ENCODE measurements at places on chromosomes 6 and 20. TPM values are rescaled to one million over a fixed set of nuclear protein-coding genes. Genes with fewer than 3 reads are reported as not detected.

The SPEF1 gene
- total RNA-seq: 0.34 TPM

The KHDRBS2 gene
- total RNA-seq: 14.0 TPM

The PRPH2 gene
- 0.06 TPM for total RNA-seq

The SLC4A11 gene
- total RNA-seq: 0.95 TPM

The CST9L gene
- total RNA-seq: not detected

The C20orf204 gene
- total RNA-seq: 0.04 TPM

The ADGB gene
- not detected for total RNA-seq

The BRPF3 gene
- 25.6 TPM for total RNA-seq

The ANKRD66 gene
- total RNA-seq: not detected

The TPD52L1 gene
- 2.7 TPM for total RNA-seq

The HTR1E gene
- total RNA-seq: not detected

The SLCO4A1 gene
- total RNA-seq: 0.88 TPM

The MAS1L gene
- total RNA-seq: not detected

The SLC22A2 gene
- total RNA-seq: not detected

The FAM217A gene
- total RNA-seq: not detected

The SLC35F1 gene
- total RNA-seq: 17.7 TPM

The C4A gene
- total RNA-seq: 1.7 TPM

The TINAG gene
- not detected for total RNA-seq

The MAS1 gene
- not detected for total RNA-seq

The RBCK1 gene
- 24.3 TPM for total RNA-seq

The GMPR gene
- total RNA-seq: not detected
